Foreskin keratinocyte (primary cell): ENCODE measurements at places on chromosomes 6 and 20.

GRCh38 chr20:1281279-1282057, 15.4 kb downstream of the SNPH start:
- DNase-seq = no peak

DNA sequence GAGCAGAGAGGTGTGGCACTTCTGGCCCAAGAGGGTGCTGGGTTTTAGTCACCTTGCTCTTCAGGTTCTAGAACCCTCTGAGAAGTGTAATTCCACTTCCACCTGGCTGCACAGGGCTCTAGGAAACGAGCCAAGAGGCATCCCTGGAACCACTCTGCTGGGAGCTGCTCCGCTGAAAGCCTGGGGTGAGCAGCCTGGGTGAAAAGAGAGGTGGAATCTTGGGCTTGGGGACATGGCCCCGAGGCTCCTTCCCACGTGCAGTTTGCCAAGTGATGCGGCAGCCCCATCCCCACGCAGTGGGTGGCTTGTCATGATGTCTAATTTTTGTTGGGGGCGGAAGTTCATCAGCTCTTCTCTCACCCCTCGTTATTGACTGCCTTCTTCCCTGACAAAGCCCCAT, 32.8 kb downstream of the PPP1R16B start:
- DNase-seq = no peak

- DNase-seq = no peak
These were observed 409.5 kb downstream of the ADGRB3 start for GRCh38 chr6:69044534-69044933.

- DNase-seq = no peak
These were observed 15.0 kb downstream of the BTN2A1 start for GRCh38 chr6:26472549-26473290.

DNA sequence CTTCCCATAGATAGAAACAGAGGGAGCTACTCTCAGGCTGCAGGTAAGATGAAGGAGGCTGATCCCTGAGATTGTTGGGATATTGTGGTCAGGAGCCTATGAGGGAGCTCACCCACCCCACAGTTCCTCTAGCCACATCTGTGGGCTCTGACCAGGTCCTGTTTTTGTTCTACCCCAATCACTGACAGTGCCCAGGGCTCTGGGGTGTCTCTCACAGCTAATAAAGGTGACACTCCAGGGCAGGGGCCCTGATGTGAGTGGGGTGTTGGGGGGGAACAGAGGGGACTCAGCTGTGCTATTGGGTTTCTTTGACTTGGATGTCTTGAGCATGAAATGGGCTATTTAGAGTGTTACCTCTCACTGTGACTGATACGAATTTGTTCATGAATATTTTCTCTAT, 2.8 kb downstream of the HLA-F start:
- DNase-seq = no peak

DNA sequence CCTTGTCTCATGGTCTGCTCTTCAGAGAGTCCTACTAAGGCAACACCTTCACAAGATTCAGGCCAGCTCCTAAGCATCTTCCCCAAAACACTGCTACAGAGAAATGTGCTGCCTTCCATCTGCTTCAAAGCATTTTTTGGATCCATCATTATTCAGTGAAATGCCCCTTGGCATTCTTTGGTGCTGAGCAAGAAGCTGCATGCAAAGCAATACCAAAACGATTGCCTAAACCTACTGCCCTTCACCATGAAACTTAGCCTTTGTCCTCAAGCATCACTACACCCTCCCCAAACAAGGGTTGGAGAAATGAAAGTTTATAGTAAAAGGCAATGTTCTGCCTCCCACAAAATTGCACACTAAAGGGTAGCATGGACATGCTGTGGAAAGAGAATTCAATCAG, 93.5 kb downstream of the SNAP25 start:
- peak; percentile 43 for DNase-seq

- DNase-seq = no peak
These were observed 40.9 kb upstream of the ZBP1 start for GRCh38 chr20:57660922-57661745.

GRCh38 chr20:11072982-11073381, 399.2 kb upstream of the JAG1 start:
- DNase-seq = no peak

DNA sequence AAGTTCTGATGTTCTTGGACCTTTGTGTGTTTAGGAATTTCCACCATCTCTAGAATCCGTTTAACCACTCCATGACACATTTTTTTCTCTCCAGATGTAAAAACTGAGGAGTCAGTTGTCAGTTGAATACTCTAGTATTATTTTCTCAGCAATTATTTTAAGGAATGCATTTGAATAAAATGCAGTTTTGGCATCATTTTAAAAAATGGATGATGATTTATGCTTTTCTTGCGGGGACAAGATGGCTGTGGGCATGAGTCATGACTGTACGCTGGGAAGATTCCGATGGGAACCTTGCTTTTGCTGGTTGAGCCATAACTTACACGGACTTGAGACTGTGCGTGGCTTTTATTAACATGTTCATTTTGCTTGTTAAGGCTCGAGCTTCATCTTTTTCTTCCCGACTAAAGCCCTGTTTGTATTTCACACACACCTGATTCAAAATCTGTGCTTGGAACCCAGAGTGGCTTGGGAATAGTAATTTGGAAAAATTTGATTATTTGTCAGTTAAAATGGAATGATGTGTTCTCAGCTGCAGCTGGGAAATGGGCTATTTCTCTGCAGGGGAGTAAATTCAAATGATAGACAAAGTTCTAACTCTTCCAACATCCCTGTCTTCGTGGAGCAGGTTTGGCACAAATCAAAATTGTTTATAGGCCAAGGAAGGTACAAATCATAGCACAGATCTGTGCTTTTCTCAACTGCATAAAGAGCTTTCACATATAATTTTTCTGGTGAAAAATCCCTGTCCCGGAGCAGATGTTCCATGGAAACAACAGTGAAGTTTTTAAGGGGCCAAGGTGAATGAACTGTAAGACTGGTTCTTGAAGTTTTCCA, 470.5 kb upstream of the JAG1 start:
- DNase-seq = peak; percentile 94

GRCh38 chr6:139277587-139277986, 14.2 kb downstream of the TXLNB start:
- DNase-seq = no peak

DNA sequence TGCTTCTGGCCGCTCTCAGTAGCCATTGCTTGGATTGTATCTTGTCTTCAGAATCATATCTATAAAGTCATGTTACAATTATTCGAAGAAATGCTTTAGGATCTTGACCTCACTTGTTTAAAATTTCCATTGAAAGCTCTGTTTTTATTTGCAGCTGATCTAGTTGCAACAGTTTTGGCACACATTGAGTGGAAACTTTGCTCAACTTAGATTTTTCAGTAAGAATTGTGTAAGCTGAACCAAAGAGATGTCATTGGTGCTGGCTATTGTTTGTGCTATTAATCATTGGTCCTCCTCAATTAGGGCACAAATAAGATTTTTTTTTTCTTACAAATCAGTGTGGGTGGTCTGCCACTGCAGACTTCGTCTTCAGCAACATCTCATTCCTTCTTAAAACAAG, 649.2 kb downstream of the MMUT start:
- no peak for DNase-seq

DNA sequence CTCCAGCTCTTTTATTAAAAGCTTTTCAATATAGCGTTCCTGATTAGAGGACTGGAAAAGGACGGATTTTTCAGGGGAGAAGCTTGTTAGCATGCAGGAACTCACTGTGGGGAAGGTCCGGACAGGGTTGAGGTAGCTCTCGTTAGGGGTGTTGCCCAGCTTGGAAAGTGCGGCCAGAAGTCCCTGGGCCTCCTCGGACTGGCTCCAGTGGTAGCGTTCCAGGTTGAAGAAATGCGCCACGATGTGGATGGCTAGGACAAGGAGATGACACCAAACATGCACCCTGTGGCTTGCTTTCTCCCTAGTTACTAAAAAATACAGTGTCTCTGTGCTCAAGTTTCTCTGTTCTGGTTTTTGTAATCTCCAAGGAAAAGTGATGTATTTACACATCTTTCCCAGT, 12.5 kb downstream of the NOX3 start:
- no peak for DNase-seq

DNA sequence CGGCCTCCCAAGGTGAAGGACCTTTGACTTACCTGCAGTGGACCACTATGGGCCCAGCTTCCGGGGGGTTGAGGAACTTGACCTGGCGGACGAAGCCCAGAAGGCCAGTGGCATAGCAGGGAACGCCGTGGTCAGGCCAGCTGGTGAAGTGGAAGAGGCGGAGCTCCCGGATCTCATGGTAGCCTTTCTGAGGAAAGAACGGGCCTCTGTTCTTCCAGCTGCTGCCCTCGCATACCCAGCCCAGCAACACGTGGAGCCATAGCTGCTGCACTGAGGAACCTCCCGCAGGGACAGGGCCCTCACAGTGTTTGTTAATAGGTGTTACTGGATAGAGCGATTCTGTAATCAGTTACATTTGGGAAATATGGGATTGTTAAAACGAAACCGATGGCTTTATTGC, 492.1 kb upstream of the CHD6 start:
- DNase-seq = no peak

DNA sequence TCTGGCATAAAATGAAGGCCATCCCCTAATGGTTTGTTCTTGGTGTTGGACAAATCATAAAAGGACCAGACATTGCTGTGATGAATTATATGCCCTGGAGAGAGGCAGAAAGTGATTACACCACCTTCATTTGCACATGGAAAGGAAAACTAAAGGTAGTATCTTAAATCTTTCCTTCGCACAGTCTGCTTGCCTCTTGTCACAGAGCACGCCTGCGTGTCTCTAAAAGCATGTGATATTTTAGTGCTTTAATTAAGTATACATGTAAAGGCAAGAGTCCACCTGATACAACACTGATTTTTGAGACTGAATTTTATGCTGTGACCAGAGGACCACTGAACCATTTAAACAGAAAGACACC, 28.8 kb upstream of the PLAGL1 start:
- no peak for DNase-seq

- no peak for DNase-seq
These were observed 31.8 kb downstream of the SAYSD1 start for GRCh38 chr6:39083231-39083634.

DNA sequence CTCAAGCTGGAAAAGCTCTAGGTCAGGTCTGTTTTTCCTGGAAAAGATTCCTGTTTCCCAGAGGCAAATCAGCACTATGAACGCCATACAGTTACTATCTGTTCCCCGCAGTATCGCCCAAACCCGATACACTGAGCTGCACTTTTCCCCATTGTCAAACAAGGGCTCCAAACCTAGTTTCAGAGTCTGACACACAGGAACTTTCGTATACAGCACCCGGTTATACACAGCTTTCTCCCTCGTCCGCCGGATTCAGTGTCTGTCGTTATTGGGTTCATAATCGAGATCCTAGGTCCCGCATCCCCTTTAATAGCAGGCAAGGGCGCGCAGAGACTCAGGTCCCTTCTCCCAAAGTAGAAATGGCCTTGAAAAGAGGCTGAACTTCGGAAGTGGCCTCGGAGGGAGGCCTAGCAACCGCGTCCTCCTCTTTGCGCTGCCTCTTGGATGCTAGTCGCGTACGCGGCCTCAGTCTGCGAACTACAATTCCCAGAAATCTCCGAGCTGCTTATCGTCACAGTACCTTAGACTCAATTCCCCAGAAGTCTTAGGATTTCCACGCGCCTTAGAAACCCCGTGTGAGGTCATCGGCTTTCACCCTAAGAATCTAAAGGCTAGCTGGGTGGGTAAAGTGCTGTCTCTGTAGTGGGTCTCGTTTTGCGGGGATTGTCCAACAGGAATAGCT, 34.2 kb downstream of the ZNF391 start:
- DNase-seq = no peak

DNA sequence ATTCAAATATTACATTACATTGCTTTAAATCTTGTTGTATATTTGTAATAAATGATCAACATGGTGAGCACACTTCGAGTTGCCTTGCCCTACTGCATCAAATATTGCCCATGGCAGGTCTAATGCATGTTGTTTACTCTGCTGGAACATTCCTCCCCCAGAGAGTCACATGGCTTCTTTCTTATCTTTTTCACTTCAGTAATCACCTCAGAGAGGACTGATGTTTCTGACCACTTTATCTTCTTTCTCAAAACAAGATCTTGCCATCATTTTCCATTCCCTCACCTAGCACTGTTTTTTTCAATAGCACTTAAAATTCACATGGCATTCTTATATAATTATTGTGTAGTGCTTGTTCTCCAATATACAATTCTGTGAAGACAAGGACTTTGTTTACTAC, 243.5 kb upstream of the THEMIS start:
- DNase-seq = no peak

- DNase-seq = no peak
These were observed 11.2 kb downstream of the SLC22A2 start for GRCh38 chr6:160247457-160247883.

DNA sequence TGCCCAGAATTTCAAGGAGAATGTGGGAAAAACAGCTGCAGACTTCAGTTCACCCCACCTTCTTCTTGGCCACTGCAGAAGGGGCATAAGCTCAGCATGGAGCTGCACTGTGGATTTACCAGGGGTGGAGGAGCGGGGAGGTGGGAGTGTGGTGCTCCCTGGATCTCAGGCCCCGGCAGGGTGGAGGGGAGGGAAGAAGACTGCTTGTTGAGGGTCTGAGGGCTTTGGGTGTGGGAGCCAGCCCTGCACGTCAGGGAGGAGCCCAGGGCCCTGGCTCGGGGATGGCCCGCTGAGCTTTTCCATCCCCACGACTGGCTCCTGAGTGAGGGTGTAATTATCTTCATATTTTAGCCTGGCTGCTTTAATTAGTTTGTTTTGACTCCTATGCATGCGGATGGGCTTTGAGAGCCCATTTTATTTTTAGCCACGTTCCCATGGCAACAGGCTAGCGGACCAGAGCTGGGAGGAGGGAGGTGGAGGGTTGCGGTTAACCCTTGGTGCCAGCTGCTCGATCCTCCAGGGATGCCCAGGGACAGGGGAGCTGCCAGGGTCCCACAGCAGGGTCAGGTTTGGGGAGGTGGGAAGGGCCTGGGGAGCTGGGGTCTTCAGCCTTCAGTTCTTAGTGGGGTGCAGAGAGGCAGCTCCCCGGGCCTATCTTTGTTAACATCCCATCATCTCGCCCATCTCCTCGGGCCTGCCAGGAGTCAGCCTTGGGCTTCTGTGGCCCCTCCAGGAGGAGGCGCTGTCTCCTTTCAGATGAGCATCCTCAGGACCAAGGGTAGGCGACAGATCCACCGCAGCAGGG, 68.2 kb downstream of the RAB44 start:
- no peak for DNase-seq

- no peak for DNase-seq
These were observed 22.9 kb upstream of the PAX1 start for GRCh38 chr20:21682521-21682954.

- no peak for DNase-seq
These were observed 24.6 kb downstream of the CYP24A1 start for GRCh38 chr20:54148947-54149764.

DNA sequence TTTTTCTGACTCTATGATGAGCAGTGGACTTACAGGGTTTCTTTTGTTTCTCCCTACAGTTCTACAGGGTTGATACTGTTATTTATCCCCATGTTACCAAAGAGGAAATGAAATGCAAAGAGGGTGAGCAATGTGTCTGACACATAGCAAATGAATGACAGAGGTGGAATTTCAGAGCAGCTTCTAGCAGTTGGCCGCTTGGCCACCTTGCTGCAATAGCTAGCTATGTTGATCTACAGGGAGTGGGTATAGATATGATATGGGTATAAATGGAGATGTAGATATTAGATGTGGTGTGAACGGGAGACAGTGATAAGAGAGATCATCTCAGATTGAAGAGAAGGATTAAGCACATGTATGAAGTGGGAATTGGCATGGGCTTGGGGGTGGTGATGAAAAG, 10.9 kb upstream of the SLC22A3 start:
- DNase-seq = peak; percentile 75

GRCh38 chr20:13545790-13546189, 92.9 kb downstream of the TASP1 start:
- DNase-seq = no peak

GRCh38 chr20:25285091-25285647, 37.3 kb downstream of the PYGB start:
- DNase-seq = no peak
